NCI-H524 (cell line): ENCODE measurements at places on chromosomes 3 and 15.

DNA sequence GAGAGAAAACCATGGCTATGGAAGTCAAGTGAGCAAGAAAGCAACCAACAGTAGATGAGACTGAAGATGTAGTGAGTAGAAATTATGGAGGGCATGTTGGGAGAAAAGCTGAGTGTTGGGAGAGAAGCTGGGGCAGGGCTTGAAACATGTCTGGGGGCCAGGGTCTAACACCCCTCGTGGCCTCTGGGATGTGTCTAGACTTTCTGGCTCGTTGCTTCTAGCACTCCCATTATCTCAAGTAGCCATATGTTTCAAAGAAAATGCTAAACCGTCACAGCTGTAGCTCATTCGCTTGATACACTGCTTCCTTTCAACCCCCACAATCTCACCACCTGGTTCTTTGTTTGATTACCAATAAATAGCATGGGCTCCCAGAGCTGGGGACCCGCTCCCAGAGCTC lies 83.8 kb upstream of the BCHE start:
- peak; percentile 87 for DNase-seq

DNA sequence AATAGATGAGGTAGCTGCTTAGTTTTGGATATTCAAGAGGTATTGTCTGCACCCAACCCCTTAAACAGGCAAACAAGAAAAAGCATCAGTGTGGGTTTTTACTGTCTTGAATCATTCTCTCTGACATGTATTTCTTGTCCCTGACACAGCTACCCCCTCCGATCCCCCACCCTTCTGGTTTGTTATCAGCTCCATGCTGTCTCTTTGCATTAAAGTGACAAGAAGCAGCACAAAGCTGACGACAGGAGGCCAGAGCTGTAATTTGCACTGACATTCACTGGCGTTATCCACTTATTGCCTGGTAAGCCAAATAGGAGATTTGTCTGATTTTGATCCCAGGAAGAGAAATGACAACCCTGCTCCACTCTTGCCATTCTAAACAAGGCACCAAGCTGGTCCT lies 83.3 kb upstream of the SNRK start:
- no peak for DNase-seq

GRCh38 chr3:7615043-7615442 lies 754.1 kb downstream of the GRM7 start:
- DNase-seq, result no peak

DNA sequence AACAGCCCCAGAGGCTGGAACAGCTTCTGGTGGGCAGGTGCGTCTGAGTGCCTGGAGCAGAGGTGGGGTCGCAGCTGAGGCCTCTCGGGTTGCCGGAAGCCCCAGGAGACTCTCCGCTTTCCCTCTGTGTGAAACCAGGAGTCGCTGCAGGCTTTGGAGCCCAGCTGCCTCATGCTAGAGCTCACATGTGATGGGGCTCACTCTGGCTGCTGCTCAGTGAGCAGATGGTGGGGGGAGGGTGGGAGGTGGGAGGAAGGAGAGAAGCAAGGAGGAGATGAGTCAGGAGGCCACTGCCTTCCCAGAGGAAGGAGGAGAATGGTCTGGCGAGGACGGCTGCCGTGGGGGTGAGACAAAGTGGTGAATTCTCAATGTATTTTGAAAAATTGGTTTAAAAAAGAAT lies 290.1 kb upstream of the CHRNA7 start:
- DNase-seq, result peak; percentile 98

DNA sequence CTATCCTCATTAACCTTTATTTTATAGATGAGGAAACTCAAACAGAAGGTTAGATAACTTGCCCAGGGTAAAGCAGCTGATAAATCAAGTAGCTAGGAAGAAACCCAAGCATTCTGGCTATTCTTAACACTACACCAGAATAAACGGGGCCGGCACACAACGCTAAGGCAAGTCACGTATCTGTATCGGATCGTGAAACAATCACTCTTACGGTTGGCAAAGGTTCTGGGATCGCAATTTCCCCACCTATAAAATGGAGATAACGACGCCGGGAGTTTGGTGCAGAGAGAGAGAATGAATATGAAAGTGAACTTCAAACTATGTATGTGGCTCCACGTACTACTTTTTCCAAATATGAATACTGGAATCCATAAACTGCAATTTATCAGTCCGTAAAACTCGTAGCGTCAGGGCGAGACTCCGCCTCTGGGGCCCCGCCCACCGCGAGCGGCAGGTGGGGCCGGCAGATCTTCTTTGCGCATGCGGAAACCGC lies 252 bp upstream of the ARMC8 start:
- DNase-seq, result peak; percentile 49

GRCh38 chr3:8182904-8183303 lies 318.7 kb upstream of the LMCD1 start:
- no peak for DNase-seq

- no peak for DNase-seq
These were observed 10.6 kb downstream of the LAMP3 start for GRCh38 chr3:183151821-183152351.

- peak; percentile 0 for DNase-seq
These were observed 47.5 kb upstream of the CHMP2B start for GRCh38 chr3:87179642-87180041.

DNA sequence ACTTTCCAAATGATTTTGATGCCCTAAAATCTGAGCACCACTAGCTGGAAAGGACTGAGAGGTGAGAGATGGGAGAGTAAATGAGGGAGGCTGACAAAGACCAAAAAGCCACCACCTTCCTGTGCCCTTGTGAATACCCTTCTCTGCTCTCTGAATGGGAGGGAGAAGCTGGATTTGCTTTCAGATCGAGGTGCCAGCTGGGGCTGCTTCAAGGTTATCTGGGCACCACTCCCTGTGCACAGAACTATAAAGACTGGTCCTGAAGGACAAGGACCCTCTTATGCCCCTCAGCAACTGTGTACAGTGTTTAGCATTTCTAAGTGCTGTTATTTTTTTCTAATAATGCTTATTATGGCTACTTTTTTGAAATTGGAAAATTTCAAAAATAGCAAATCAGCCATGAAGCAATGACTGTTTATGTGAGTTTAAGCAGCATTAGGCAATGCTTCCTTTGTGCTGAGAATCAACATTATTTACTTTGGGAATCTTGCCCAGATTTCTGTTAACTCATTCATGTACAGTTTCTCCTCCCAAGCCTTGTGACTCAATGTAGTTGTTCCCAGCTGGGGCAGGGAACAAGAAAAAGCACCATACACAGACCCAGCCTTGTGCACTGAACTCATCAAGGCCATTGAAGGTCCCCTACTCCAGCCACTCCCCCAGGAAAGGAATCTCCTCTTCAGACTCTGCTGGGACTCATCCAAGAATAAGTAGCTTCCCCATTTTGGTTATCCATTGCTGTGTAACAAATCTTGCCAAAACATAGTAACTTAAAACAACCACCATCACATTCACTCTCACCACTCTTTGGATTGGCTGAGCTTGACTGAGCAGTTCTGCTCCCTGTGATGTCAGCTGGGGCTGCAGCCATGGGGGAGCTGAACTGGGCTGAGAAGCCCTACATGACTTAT lies 37.3 kb upstream of the CDV3 start:
- no peak for DNase-seq

DNA sequence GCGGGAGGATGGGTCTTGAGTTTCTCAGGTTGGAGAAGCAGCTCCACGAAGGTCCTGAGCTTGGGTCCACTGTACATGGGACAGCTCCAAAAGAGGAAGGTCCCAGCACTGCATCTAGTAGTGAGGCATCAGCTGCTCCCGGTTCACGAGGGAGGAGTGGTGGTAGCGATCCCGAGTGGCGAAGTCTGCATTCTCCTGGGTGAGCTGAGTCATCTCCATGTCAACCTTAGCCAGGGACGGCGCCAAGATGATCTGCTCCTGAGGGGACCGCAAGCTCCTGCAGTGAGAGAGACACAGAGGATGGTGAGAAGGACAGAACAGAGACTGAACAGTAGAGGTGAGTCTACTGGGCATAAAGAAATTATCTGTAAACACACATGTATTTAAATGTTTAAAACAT lies 28.0 kb upstream of the HEG1 start:
- DNase-seq, result no peak

GRCh38 chr15:83449250-83449671 lies 2.1 kb downstream of the SH3GL3 start:
- no peak for DNase-seq

DNA sequence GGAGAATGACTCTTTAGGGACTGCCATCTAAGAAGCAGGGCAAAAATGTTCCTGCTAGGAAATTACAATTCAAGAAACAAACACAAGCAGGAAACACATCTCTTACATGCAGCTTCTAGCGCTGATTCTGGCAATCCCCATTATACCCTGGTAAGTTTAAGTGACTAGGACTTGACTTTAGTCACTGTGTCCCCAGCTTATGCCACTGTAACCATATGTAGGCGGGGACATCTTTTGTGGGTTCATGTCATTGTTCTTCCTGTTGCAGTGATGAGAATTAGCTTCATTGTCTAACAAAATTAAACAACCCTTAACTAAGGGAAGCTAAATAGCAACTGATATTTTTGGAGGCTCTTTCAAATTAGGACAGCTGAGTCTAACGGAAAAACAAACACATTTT lies 17.9 kb upstream of the FAM81A start:
- DNase-seq, result no peak

DNA sequence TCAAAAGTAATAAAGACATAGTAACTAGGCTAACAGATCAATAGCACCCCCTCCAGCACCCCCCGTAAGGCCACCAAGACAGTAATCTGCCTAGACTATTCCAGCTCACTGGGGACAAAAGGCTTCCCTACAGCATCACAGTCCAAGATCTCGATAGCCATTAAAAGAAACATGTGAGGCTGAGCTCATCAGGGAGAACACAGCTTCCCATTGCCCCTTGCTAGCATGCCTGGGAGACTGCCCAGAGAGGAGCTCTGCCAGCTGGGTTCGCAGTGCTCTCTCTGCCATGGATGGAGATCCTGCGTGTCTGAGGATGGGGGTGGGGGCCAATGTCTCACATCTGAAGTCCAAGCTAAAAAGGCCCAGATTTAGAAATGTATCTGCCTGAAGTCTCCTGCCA lies 17.8 kb downstream of the LRIG1 start:
- no peak for DNase-seq

- no peak for DNase-seq
These were observed 8.9 kb upstream of the EOMES start for GRCh38 chr3:27730774-27731659.

DNA sequence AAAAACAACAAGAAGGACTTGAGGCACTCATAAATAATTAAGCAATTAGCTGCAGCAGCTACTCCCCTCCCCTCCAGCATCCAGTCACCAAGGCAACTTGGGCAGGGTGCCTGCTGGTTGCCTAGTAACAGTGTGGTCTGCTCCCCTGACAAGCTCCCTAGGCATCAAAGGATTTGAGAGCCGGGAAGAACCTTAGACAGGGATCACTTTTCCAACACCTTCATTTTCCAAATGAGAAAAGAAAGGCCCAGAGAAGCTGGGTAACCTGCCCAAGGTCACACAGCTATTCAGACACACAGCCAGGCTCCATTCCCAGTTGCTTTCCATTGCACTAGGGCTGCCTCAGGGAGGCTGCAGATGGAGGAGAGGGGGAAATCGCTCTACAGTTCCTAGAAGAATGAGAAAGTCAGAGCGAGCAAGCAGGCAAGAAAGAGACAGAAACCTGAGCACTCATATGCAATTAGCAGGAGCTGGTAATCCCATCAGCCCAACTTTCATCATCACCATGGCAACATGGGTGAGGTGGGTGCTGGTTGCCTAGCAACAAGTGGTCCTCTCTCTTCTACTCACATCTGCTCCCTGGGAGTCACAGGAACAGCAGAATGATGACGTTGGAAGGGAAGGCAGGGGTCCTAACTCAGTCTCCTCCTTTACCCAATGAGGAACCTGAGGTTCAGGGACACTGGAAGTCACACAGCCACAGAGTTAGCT lies 3.6 kb upstream of the EIF4E3 start:
- DNase-seq, result peak; percentile 96

GRCh38 chr3:8278448-8278847 lies 223.2 kb upstream of the LMCD1 start:
- no peak for DNase-seq

GRCh38 chr15:63378946-63379345 lies 2.7 kb downstream of the CA12 start:
- DNase-seq, result no peak

DNA sequence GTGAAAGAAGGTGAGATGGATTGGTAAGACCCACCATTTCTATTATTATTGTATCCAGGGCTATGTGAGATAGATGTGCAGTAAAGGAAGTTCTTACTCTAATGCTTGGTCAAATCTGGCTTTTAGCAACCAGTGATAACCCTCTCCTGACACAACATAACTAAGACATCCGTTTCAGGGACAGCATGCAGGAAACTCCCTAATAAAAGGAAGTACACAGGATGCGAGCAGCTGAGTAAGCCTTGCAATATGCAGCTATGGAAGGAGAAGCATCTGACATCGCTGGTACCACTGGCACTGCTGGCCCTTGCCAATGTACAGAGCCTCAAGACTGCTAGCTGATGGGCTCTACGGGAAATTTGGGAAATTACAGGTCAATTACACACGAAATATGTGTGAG lies 662.3 kb downstream of the NR2F2 start:
- no peak for DNase-seq

DNA sequence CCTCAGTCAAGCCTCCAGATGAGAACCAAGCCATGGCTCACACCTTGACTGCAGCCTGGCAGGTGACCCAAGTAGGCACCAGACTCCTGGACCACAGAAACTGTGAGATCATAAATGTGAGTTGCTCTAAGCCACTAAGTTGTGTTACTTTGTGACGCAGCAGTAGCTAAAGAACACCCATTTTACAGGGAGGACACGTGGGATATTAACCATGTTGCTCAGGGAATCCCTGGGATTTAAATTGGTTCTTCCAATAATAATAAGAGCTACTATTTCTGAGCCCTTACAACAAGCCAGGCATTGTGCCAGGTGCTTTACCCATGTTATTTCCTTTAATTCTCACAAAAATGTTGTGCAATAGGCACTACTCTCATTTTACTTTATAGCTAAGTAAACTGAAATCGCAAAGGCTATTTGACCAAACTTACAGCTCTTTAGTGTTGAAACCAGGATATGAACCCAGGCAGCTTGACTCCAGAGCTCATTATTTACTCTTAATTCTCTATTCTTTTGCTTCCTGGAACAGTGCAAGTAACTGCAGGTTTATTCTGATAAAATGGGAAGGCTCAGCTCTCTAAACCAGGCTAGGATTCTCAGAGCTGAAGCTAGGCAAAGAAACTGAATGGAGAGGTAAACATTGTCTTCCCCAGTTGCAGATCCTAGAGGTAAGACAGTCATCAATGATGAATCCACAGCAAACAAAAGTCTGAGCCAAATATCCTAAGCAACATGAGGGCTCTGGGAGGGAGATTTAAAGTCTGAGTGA lies 294.4 kb downstream of the KBTBD8 start:
- DNase-seq, result no peak
